Suppressor macrophage treated with lipopolysaccharide for 4 hours (primary cell): ENCODE measurements at places on chromosomes 11 and 22.
A peak's percentile ranks its signal among the peaks of the same experiment; 100 is the strongest.

- no peak for DNase-seq
Measured at GRCh38 chr22:22487869-22488597, 20.5 kb downstream of the ZNF280B start.

- DNase-seq: no peak
Measured at GRCh38 chr11:107973641-107974040, 35.1 kb upstream of the CUL5 start.

DNA sequence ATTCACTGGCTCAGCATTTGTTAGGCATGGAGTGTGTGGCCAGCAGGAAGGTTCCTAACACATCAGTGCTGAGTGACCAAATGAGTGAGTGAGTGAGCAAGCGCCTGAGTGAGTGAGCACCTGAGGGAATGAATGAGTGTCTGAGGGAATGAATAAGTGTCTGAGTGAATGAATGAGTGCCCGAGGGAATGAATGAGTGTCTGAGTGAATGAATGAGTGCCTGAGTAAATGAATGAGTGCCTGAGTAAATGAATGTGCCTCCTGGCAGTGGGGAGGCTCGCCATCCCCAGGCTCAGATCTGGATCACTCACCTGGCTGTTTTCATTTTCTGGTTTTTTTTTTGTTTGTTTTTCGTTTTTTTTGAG, 52.1 kb upstream of the TCF20 start:
- no peak for DNase-seq

GRCh38 chr22:49186762-49187161, 640.9 kb downstream of the BRD1 start:
- DNase-seq: no peak

- no peak for DNase-seq
Measured at GRCh38 chr22:49943771-49944398, 16.7 kb upstream of the PIM3 start.

DNA sequence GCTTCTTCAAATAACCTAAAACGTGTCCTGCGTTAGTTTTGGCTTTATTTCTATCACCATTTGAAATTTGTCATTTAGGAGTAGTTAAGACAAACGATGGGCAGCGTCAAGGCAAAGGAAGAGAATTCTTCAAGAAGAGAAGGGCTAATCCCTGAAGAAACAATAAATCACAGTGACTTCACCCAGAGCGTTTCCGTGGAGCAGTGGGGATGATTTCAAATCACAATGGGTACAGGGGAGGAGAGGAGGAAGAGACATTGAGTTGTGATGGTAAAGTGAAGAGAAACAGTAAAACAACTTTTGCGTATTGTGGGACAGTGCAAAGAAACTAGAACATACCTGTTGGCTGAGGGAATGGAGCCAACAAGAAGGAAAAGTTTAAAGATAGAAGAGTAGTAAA, 9.7 kb downstream of the PDGFD start:
- DNase-seq: no peak

GRCh38 chr11:1690167-1691025, 6.6 kb upstream of the KRTAP5-6 start:
- no peak for DNase-seq

- peak; percentile 37 for DNase-seq
Measured at GRCh38 chr22:21823740-21824444, 43.6 kb downstream of the MAPK1 start.

GRCh38 chr11:30935861-30936260, 349.7 kb upstream of the MPPED2 start:
- no peak for DNase-seq

GRCh38 chr11:87634331-87634730, 540.9 kb downstream of the RAB38 start:
- no peak for DNase-seq

DNA sequence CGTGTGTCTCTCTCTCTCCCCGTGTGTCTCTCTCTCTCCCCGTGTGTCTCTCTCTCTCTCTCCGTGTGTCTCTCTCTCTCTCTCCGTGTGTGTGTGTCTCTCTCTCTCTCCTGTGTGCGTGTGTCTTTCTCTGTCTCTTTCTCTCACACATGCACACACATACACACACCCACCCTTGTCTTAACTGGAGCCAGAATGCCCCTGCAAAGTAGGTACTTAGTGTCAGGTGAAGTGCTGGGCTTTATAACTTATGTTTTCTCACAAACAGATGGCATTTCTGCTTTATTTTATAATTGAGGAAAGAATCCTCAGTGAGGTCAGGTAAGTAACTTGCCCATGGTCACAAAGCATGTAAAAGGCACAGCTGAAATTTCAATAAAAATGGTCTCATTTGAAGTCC, 106.0 kb downstream of the CSNK2A3 start:
- no peak for DNase-seq

- peak; percentile 84 for DNase-seq
Measured at GRCh38 chr11:119666463-119667131, 62.4 kb downstream of the NECTIN1 start.

DNA sequence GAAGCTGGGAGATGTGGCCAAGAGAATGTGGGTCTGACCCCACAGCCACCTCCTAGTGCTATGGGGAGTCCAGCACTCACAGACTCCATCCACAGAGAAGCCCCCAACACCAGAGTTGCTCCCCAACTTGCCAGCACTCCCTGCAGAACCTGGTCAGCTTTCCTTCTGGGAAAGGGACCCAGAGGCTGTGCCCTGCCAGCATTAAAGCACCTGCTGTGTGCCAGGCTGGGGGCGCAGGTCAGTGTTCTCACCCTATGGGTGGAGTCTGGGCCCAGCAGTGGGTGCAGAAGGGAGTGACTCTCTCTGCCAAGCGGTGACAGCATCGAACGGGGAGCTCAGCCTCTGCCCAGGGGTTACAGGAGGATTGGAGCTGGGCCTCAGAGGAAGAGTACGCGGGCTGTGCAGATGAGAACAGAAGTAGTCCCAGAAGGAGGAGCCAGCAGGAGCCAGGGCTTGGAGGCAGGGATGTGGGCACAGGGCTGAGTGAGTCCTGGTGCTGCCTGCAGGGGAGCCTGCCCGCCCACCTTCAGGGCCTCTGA, 114.4 kb downstream of the MPPED1 start:
- DNase-seq: no peak

DNA sequence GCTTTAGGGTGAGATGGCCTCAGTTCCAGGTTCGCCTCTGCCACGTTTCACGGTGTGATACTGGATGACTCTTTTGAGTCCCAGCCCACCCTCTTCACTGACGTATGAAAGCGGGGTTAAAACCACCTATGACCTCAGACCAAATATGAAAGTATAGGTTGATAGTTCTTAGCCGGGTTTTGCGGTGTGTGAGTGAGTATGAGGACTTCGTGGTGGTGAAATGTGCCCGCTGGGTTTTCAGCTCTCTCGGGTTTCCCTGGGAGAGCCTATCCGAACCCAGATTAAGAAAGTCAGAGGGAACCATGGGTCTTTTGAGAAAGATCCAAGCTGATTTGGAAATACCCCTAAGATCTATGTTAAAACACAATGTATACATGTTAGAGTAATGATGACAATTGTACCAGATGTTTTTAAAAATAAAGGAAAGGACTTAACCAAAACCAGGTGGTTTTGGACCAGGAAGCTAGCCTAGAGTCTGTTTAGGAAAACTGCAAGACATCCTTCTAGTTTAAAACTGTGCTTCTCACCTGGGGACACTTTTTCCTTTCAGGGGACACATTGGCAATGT, 25.8 kb upstream of the ST3GAL4 start:
- DNase-seq: no peak

GRCh38 chr11:111148953-111149352, 96.6 kb upstream of the POU2AF2 start:
- peak; percentile 61 for DNase-seq

DNA sequence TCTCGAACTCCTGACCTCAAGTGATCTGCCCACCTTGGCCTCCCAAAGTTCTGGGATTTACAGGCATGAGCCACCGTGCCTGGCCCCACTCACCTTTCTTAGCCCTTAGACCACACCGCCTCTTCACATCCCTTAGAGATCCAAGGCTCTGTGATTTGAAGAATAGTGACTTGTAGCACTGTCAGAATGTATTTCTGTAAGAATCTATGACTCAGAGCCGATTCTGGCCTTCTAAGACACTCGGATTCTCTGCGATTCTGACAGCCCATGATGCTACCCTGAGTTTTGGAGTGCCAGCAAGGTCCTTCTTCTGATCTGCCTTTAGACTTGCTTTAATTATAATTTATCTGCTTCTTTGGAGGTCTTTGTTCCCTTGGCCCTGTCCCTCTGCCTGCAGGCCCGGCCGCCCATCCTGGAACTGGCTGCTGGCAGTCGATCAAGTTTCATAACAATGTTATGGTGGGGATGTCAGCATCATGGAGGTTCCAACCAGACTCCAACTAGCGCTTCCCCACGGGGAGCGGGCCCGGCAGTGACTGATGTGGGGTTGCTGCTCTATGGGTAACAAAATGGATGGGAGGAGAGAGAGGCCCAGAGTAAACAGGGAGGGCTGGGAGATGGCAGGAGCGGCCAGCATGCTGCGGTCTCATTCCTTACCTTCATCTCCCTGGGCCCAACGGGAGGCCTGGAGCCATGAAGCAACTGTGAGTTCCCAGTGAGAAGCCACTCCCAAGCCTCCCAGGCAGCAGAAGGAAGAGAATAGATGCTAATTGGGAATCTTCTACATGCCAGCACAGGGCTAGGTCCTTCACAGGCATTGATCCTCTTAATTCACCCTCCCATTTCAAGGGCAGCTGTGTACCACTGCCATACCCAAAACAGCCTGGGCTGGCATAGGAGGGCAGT, 55.7 kb upstream of the RASD2 start:
- DNase-seq: no peak

GRCh38 chr22:31540966-31541365, 44.6 kb downstream of the SFI1 start:
- DNase-seq: no peak

DNA sequence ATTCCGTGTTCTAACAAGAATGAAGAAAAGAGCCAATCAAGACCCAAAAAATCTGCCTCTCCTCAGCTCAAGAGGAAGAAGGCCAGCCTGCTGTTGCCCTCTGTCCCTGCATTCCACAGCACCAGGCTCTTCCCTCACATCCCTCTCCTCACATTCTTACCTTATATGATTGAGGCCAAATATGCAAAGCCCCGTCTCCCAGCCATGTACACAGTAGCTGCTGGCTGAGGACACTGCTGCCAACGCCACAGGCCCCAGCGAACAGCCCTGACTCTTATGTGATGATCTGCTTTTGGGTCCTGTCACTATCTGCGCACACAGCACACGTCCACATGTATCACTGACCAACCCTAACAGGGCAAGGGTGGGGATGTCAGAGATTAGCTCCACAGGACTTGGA, 60.2 kb downstream of the MICAL3 start:
- DNase-seq: no peak

DNA sequence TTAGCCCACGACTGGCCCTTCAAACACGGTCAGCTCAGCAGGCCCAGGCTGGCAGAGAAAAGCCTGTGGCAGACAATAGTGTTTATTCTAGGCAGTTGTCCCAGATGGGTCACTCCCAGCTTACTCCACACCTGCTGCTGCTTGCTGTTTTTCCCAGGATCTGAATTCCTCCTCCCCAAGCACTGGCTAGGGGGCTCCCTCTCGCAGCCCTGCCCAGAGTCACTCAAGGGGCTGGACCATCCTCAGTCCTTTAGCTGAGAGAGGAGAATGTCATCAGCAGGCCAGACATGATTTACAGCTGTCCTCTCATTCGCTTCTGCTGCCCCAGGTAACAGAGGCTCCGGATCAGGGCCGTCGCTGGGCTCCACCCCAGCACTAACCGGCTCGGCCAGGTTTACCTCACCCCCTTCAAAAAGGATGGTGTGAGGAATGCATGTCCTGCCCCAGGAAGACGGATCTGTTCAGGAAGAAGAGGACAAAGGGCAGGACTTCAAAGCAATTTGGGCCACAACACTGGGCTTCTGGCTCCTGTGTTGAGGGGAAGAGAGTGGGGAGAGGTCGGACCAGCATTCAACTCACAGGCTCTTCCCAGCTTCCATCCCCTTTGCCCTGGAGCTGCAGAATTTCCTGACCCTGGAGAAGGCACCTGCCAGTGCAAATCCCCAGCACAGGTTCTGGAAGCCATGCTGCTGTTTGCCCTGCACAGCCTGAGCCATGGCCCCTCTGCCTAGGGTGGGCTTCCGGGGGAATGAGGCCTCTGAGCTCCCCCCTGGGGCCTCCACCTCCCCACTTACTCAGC, 59.7 kb upstream of the BARX2 start:
- DNase-seq: no peak

GRCh38 chr11:47464483-47464882, 15.5 kb upstream of the RAPSN start:
- no peak for DNase-seq

DNA sequence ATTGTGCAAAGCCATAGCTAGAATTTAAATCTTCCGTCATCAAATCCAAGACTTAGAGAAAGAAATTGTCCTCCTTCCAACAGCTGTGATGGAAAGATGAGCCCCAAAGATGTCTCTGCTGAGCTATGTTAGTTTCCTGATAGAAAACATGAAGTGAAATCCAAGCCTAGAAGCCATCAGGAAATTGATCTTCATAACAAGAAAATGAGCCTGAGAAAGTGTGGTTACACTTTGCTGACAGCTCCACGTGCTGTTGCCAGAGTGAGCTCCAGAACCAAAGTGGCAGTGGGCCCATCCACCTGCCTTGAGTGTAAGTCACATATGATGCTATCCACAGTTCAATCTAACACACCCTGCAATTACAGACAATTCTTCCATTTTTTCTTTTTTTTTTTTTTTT, 58.0 kb upstream of the UBASH3B start:
- no peak for DNase-seq

GRCh38 chr11:120013325-120014250, 124.3 kb downstream of the TRIM29 start:
- peak; percentile 25 for DNase-seq

DNA sequence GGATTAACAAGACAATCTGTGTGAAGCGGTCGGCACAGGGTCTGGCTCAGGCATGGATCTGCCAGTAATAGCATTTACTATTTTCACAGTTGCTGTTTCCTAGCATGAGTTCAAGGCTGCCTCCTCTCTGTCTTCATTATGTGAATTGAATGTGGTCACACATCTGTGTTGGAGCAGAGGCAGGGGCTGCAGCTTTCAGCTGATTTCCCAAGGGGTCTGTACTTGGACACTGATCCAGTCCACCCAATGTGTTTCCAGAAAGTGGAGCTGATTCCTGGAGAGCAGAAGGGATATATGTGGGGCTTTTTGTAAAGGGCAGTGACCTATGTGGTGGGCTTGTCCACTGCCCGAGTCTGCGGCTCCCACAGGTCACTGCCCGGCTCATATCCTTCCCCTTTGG, 3.5 kb upstream of the CELSR1 start:
- no peak for DNase-seq
